SHP77 (cell line): ENCODE measurements at places on chromosomes 7 and 10.

DNA sequence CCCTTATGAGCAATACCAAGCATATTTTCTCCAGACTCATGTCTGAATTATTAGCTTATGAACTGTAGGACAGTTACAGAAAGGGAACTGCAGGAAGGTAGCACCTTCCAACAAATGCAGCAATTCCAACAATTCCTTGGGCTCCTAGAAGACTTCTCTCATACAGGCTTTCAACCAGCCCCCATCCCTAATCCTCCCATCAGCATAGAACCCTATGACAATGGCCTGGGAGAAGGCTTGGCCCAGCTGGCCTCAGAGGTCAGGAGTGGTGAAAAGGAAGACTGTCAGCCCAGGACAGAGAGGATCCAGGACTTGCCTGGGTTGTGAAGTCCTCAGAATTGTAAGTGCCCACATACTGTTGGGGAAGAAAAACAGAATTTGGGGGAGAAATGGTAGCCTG, 5.9 kb downstream of the VPS41 start:
- no peak for DNase-seq

DNA sequence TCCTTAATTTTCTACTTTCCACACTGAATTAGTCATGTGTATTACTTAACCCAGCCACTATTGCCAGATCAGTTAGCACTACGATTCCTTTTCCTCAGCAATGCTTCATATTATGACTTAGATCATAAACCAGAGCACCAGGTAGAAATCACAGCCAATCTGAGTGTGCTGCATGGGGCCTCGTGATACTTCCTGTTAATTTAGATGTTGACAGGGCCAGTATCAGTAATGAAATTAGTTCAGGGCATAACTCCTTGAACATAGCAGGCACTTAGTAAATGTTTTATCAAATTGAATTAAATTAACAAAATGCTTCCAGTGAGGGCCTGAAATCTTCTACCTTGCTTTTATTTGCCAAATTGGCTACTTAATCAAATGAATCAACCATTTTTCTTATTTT, 169.3 kb upstream of the LRGUK start:
- DNase-seq, result no peak

GRCh38 chr7:106170651-106171050, 58.5 kb upstream of the SYPL1 start:
- no peak for DNase-seq

GRCh38 chr10:2173327-2173726, 436.0 kb upstream of the ADARB2 start:
- no peak for DNase-seq

DNA sequence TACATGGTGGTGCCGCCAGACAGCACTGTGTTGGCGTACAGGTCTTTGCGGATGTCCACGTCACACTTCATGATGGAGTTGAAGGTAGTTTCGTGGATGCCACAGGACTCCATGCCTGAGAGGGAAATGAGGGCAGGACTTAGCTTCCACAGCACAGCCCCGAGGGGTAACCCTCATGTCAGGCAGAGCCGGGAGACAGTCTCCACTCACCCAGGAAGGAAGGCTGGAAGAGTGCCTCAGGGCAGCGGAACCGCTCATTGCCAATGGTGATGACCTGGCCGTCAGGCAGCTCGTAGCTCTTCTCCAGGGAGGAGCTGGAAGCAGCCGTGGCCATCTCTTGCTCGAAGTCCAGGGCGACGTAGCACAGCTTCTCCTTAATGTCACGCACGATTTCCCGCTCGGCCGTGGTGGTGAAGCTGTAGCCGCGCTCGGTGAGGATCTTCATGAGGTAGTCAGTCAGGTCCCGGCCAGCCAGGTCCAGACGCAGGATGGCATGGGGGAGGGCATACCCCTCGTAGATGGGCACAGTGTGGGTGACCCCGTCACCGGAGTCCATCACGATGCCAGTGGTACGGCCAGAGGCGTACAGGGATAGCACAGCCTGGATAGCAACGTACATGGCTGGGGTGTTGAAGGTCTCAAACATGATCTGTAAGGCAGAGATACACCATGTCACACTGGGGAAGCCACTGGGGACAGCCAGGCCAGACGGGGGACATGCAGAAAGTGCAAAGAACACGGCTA, 104.6 kb upstream of the TNRC18 start:
- DNase-seq, result no peak

DNA sequence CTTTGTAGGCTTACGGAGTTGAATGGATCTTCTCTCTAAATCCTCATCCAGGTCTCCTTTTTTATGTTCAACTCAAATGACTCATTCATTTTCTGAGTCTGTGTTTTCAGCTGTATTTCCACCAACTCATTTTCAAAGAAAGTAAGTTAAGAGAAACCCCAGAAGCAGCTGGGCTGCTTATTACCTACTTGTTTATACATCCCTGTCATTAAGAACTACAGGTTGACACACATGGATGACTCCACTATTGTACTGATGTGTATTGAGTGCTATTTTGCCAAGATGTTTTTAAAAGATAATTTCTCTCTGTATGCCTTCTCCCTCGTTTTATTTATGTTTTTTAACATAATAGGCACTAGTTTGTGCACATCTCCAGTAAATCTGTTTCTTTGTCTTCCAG, 41.9 kb downstream of the DGKI start:
- no peak for DNase-seq

DNA sequence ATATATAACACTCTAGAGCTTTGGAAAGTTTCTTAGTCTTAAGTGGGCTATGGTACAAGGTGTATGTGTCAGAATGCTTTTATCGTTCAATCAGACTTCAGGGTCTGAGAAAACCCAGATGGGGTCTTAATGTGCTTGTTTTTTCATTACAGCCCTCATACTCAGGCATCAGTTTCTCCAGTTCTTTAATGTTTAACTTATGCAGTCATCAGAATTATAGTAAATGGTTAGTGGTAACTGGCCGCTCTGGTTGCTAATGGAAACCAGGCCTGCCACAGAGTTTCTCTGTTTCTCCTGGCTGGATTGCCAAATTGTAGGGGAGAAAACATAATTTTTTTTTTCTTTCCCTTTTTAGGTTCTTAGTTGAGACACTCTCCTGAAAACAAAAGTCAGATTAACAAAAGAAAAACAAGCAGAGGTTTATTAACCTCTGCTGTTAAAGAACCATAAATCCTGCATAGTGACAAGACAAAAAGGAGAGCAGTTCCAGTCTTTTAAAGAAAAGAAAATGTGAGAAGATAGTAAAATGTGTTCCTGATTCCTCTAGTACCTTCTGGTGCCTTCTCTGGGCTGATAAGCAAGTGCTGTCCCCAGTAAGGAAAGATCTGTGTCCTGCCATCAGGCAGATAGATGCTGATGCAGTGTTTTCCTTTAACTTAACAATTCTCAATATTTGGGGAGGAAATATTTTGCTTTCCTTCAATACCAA, 21.5 kb upstream of the GHITM start:
- no peak for DNase-seq

GRCh38 chr10:30847642-30848041, 184.0 kb downstream of the ZNF438 start:
- no peak for DNase-seq

DNA sequence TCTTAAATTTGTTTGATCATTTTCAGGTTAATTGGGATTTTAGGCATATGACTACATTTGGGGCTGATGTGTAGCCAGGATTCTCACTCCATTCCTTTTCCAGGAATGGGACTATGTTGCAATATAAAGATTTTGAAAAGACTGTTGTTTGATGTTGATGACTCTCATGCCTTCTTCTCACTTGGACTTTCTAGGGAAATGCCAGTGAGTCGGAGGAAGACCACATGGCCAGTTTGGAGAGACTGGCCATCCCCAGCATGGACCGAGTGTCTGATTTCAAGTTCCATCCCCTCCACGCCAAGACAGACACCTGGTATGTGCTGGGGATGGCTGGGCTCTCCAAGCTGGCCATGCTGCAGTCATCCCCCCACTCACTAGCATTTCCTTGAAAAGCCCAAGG, 5.5 kb downstream of the IGFBP3 start:
- DNase-seq, result no peak

DNA sequence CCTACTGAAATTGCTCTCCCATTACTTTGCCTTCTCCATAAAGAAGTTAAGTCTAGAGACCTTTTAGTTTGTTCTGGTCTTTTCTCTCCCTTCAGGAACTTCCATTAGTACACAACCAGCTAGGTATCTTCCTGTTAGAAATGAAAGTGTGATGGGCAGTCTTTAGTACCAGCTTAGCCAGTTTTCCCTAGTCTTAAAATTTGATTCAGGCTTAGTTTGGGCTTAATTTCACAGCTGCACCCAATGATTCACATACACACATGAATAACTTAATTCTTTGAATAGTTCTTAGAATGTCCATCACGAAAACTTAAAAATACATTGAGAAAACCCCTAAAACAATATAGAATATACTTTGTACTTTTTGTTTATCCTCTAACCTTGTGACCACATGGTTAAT, 2.4 kb upstream of the PPP1R9A start:
- no peak for DNase-seq
